ENCODE measurements at places on chromosomes 6 and 20.

DNA sequence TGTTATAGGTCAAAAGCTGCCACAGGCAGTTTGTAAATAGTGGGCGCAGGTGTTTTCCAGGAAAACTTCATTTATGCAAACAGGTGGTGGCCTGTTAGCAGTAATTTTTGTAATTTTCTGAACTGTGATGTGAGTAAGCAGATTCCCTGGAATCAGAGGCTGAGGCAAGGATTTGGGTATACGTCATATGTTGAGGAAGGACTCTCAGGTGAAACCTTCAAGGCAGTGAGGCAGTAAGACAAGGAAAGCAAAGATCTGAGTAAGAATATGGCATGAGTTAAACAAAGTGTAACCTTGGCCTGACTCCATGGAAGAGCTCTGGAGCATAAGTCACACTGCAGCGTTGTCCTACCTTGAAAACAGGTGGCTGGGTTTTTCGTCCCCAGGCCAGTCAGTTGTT is 291.1 kb upstream of the BTBD3 start:
- DNase-seq: no peak

DNA sequence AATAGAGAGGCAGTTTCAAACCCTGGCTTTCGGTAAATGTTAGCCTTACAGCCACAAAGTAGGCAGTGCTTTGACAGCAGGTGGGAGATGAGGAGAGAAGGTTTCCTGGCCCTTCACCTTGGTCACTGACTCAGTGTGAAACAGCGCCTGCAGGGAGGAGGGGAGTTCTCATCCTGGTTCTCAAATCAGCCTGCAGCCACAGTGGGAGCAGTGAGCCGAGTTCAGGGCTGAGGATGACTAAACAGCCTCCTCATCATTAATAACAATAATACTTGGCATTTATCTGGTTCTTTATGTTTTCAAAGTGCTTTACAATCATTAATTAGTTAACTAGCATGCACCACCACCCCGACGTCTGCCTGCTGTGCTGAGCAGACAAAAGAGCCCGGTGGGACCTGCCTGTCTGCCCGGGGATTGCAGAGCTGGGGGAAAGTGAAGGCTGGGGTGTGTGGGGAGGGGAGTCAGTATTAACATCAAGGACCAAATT is 59.6 kb downstream of the PRDM1 start:
- DNase-seq: no peak

GRCh38 chr6:43982084-43982625 is 145.1 kb downstream of the MRPL14 start:
- no peak for DNase-seq

DNA sequence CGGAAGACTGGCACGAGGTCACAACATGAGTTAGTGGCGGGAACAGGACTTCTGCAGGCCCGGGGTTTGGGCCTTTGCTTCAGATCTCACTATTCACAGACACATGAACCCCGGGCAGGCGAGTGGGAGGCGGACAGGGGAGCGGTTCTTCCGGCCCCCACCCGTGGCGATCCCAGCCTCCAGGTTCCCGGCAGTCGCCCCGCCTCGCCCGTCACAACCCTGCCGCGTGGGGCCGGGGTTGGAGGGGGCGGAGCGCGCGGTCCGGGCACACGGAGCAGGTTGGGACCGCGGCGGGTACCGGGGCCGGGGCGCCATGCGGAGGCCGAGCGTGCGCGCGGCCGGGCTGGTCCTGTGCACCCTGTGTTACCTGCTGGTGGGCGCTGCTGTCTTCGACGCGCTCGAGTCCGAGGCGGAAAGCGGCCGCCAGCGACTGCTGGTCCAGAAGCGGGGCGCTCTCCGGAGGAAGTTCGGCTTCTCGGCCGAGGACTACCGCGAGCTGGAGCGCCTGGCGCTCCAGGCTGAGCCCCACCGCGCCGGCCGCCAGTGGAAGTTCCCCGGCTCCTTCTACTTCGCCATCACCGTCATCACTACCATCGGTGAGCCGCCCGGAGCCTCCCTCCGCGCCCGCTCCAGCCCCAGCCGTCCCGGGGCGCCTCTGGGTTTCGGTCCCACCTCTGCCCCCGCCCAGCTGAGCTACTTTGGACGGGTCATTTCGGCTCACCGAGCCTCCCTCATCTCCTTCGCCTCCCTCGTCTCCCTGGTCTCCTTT is at the start of gene KCNK15:
KCNK15 (plus strand) TSS at position 268 of the 769 bp plus-strand sequence; CDS start at position 314, 46 bp downstream.
- peak; percentile 33 for DNase-seq

DNA sequence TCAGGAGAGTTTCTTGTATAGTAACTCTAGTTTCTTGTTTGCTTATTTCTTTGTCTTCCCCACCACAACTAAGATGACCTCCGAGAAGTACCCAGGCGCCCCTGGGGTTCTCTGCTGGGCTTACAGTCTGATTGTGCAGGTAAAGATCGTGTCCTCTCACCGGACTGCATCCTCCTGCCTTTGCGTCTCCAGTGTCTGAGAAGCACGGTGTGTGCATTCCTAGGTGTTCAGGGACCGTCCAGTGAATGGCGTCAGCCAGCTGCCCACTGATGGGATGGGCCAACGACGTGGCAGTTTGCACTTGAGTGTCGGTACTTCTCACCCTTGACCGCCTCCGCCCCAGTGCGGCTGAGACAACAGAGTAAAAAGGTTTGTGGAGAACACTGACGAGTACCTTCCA is 56.0 kb upstream of the NFATC2 start:
- DNase-seq: no peak

- DNase-seq: peak; percentile 85
These were observed 89.6 kb upstream of the NHSL1 start for GRCh38 chr6:138588805-138589434.

GRCh38 chr20:46332373-46333160 is 24.3 kb upstream of the CDH22 start:
- DNase-seq: no peak

- DNase-seq: no peak
These were observed 193.2 kb upstream of the VGLL2 start for GRCh38 chr6:117072134-117072533.

DNA sequence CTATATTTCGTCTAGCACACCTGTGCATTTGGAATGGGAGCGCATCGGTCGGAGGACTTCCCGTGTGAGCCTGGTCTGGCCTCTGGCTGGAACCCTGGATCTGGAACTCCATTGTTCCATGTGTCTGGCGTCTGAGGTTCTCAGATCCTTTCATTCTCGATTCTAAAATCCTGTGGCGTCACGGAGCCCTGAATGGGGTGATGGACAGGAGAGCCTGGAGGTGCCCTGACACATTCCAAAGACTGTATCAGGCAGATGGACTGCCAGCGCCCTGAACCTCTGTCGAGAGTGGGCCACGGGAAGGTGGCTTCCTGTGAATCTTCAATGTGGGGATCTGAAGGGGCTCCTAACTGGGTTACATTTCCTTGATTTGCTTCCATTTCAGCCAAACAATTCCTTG is 20.6 kb downstream of the MYH7B start:
- DNase-seq: no peak

DNA sequence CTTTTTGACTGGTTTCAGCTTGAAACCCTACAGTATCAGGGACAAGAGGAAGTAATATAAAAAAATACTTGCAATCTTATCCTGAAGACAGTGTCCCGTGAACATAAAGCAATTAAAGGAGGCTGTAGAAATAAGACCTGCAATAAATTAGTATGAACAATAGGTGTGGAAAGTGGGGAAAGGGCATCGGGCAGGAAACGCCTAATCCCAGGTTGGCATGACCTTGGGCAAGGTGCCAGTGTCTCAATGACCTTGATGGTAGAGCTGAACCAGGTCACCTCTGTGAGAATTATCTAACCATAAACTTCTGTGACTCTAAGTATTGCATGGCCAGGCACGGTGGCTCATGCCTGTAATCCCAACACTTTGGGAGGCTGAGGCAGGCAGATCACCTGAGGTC is 115.2 kb downstream of the LY86 start:
- no peak for DNase-seq

DNA sequence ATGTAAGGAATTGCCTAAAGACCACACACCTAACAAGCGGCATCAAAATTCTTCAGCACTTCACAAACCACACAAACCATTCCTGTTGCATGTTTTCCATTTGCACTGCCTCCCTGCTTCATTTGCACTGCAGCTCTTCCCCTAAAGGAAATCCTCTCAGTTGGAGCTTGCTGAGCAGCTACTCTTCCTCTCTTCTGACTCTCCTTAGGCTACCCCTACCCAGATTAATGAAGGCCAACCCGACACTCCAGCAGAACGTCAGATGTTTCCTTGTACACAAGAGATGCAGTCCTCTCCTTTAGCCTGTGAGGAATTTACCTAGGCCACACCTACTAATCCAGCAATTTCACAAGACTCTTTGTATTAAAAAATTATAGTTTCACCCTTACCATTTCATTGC is 8.1 kb downstream of the BEND6 start:
- no peak for DNase-seq

- peak; percentile 13 for DNase-seq
These were observed 45.6 kb upstream of the ARFGEF2 start for GRCh38 chr20:48875914-48876240.

- DNase-seq: no peak
These were observed 263.5 kb downstream of the THBS2 start for GRCh38 chr6:168990019-168990751.

DNA sequence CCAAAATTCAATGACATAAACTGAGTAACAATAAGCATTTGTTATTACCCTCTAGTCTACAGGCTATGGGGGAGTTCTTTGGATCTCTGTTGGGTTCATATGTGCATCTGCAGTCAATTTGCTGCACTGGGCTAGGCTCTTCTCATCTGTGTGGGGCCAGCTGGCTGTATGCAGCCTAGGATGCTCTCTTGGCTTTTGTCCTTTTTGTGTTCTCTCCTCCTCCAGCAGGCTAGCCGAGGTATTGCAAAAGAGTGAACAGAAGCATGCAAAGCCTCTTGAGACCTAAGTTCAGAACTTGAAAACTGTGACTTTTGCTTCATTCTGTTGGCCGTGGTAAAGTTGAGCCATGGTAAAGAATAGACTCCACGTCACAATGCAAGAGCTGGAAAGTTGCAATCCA is 62.8 kb upstream of the FOXO3 start:
- DNase-seq: peak; percentile 39

All from fibroblast of lung (primary cell).